NCI-H1092 treated with DMSO at 0.1 percent for 48 hours (cell line): ENCODE measurements at places on chromosomes 5 and 9.

DNA sequence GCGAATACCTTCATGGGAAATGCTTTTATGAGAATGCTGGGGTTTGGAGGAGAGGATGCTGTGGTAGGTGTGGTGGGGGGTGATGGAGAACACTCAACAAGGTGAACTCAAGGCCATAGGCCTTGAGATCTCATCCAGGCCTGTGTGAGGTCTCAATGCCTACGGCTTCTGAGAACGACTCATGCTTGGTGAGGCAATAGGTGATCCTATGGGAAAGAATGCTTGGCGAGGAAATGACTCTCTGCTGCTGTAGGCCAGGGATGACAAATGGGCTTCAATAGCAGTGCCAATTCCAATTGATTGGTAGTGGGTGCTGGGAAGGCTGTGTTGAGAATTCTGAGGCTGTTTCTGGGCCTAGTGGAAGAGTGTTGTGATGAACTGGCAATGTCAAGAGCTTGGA, 280.2 kb upstream of the CLINT1 start:
- no peak for DNase-seq

GRCh38 chr9:104206766-104207165, 112.7 kb downstream of the SMC2 start:
- DNase-seq = no peak

GRCh38 chr9:78982849-78983248, 588.9 kb upstream of the TLE4 start:
- DNase-seq = no peak

DNA sequence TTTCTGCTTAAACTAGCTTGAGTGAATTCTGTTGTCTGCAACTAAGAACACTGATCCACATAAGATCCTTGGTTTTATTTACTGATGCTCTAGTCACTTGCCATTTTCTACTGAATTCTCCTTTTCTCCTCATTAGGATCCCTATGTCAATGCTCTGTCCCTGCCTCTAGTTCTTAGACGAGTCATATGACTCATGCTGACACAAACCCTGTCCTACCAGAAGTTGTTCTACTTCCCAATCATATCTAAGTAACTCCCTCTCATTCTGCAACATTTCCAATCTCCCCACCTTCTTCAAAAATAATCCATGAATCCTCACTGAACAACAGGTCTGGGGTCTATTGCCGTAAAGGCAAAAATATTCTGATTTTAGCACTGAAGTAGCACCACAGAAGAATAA, 47.1 kb upstream of the DMRT1 start:
- no peak for DNase-seq

GRCh38 chr5:32076699-32077695, 97.1 kb downstream of the GOLPH3 start:
- DNase-seq = peak; percentile 25

GRCh38 chr5:62306323-62306895, 403 bp downstream of the KIF2A start:
- no peak for DNase-seq

DNA sequence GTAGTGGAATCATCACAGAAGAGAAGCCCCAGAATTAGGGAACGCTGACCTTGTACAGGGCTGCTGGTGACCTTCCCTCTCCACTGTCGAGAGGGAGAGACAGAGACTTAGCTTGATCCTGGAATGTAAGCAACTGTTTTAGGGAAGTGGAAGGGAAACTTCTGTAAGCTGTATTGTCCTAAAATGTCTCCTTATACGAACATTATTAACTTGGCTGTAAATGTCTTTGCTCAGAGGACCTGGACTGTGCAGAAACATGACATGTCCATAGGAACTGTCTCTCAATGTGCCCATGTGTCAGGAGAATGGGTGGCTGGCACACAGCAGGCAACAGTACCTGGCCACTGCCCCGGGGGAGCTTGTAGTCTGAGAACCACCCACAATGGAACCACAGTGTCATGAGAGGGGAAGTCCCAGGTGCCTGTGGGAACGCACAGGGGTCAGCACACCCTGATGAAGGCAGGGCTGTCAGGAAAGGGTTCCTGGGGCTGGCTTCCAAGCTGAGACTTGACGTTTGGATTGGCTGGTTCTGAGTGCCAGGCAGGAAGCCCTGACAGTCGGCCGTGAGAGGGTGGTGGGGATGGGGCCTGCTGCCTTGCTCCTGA, 34.0 kb downstream of the DAP start:
- DNase-seq = no peak

DNA sequence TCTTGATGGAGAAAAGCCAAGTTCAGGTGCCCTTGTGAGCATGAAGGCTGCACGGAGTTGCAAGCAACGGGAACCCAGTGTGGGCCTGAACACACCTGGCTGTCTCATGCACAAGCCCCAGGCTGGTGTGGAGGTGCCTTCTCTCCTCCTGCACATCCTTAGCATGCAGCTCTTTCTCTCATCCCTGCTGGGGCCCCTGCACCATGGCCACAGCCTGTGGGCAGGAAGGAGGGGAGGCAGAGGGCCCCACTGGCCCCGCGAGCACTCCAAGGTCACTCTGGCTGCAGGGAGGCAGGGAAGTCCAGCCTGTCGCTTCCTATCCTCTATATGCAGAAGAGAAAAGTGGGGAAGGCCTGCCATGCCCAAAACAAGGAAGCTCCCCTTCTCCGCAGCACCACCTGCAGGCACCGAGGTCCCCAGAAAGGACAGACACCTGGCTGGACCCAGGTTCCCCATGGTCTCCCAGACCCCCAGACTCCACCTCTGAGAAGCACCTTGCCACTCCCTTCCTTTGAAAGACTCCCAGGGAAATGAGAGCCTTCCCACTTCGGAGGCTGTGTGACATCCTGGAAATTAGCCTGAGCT, 18.6 kb downstream of the STKLD1 start:
- DNase-seq = no peak

DNA sequence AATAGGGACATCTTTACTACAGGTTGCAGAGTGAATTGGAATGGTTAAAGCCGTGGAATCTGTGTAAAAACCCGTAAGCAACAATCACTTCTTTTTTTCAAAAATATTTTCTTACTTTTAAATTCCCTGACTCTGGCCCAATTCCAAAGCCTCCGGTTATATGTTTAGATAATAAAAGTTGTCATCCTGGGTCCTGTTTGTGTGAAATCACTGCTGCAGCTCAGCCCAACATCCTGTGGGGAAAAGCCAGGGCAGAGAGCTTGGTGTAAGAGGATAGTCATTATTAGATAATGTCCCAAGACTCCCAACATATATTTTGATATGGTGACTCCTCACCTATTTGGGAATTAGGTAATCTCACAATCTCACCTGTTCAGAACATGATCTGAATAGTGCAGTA, 586.0 kb upstream of the BRINP1 start:
- no peak for DNase-seq

GRCh38 chr5:3155046-3155445, 403.6 kb upstream of the IRX2 start:
- no peak for DNase-seq

DNA sequence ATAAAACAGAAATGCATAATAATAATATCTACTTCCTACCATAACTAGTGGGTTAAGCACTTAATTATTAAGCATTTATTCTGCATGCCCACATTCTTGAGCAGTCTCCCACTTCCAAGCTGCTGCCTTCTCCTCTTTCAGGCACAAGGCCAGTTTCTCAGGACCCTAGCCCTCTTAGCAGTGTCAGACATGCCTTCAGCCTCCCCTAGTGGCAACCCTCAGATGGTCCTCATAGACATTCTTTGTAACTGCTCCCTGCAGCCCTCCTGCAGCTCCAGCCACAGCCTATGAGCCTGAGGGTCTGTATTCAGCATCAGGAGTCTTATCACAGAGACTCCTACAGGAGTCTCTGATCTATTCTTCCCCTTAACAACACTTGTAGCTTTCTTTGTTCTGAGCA, 3.9 kb downstream of the IL9 start:
- no peak for DNase-seq

DNA sequence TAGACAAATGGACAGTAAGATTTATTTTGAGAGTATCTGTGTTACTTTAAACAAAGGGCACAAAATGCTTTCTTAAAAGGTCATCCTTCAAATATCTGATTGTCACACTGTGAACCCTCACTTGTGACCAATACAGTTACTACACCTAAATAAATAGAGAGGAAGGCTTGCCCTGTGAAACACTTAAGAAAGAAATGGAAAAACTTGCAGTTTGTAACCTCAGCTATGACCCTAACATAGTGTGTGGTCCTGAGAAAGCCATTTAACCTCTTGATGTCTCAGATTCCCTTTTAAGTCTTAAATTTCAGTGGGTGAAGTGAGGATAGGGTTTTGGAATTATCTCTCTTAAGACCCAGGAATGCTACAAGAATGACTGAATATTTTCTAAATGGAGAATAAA, 126.7 kb upstream of the SLC27A6 start:
- no peak for DNase-seq

GRCh38 chr9:132743931-132744479, 73.7 kb downstream of the GTF3C4 start:
- DNase-seq = no peak

DNA sequence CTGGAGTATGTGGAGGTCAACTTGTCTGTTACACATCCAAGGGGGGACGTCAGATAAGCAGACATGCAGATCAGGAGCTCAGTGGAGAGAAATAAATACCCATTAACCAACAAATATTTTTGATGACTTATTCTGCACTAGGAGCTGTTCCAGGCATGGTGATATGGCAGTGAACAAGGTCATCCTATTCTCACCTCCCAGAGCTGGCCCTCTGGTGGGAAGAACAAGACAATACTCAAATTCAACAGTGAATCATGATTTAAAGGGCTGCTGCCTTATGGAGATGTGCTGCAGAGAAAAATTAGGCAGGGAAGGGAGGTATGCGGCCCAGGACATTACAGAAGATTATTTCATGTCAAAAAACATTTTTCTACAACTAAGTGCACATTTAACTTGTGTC, 36.5 kb downstream of the SYK start:
- peak; percentile 20 for DNase-seq

GRCh38 chr9:136485049-136486045, 2.5 kb upstream of the SEC16A start:
- peak; percentile 46 for DNase-seq
